ENCODE measurements at places on chromosomes 6 and 20. TPM values are rescaled to one million over a fixed set of nuclear protein-coding genes. Genes with fewer than 3 reads are reported as not detected.

The GPR6 gene
- total RNA-seq: not detected

The RAET1G gene
- total RNA-seq: 0.43 TPM

The PI16 gene
- 41.7 TPM for total RNA-seq

The FOXS1 gene
- 3.8 TPM for total RNA-seq

The MYLIP gene
- 23.7 TPM for total RNA-seq

GRCh38 chr6:24927277-24927955 is 8.3 kb downstream of the RIPOR2 start:
- DNase-seq: no peak

DNA sequence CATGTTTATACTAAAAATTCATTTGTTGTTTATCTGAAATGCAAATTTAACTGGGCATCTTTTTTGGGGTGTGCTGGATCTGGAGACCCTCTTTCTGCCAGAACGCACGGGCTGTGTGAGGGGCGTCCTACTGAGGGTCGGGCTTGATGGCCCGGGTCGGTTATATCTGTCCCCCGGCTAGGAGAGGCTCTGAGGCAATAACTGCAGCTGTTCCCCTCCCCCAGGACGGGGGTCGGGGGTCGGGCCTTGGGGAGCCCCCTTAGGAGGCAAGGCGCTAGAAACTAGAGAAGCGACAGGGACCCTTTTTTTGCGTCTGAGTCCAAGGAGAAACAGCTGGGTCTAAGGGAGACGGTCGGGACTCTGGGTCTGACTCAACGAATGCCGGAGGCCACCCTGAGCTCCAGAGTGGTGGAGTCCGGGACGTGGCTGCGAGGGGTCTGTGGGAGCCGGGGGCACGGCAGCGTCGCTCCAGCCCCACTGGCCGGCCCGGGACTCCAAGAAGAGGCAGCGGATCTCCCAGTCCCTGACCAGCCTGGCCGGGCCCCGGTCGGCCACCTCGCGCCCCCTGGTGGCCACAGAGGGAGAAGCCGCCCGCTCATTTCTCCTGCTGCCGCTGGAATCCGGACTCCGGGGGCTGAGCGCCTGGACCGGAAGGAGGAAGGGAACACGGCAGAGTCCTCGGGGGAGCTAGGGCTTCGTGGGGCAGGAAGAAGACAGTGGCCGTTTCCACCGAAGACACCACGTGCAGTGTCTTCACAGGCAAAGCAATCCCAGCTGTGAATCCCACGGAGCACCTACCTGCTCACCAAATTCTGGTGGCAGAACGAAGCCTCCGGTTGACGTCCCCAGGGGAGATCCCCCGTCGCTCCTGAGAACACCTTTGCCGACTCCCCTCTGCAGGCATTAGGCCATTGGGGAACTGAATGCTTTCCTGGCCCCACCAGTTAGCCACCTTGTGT is 24.0 kb upstream of the SCML4 start:
- peak; percentile 95 for DNase-seq

DNA sequence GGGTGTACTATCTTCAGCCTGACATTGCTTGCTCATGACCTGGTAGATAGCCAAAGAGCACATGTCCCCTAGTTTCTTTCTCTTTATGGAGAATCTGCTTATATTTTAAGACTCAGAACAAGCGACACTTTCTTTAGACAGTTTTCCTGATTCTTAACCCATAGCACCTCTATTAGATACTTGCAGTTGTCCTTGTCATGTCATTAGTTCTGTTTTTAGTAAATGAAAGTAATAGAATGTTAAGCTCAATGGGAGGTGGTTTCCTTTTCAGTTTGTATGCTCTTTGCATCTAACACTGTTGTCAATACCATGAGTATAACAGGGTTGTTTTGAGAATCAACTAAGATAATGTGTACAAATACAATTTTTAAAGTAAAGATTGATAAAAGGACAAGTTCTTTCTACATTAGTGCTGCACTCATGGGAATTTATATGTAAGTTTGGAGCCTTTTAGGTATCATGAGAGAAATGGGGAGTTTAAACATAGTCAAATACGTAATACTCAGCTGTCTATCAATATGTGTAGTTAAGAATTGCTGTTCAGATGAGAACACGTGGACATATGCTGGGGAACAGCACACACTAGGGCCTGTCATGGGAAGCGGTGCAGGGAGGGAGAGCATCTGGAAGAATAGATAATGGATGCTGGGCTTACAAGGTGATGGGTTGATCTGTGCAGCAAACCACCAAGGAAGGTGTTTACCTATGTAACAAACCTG is 124.3 kb downstream of the GRM1 start:
- DNase-seq: no peak

GRCh38 chr20:59120491-59120890 is 43.1 kb upstream of the ZNF831 start:
- no peak for DNase-seq

DNA sequence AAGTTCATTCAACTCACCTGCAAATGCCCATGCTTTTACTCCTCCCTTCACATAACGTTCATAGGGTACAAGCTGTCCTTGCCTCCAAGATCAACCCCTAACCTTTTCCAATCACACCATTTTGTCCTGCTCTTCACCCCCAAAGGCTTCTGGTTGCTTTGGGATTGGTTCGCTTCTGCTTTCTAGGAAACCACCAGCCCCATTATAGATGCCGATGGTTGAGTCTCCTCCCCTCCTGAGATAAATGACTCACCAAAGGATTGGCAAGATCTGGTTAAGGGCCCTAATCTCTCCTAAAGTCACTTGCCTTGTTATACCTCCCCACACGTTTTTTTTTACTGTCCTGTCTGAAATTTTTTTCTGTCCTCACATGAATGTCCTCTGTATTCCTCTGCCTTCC is 311.4 kb downstream of the HACE1 start:
- no peak for DNase-seq

- no peak for DNase-seq
These were observed 77.8 kb downstream of the BACH2 start for GRCh38 chr6:90218959-90219208.

GRCh38 chr20:17480696-17481095 is 50.5 kb downstream of the BFSP1 start:
- no peak for DNase-seq

DNA sequence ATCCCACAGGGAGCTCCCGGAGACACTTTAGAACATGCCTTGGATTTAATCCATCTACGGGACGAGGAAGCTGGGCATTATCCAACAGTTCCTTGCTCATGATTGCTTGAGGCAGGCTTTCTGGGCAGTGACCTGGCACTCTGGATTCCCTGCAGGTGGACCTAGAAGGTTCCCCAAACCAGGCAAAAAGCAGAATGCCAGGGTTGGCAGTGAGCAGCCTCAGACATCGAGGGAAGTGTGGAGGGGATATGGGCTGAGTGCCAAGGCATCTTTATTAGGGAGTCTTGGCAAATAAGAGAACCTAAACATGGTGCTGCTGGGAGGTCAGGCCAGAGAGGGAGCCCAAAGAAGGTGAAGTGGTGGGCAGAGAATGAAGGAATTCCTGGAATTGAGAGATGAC is 158.5 kb downstream of the CD83 start:
- no peak for DNase-seq

DNA sequence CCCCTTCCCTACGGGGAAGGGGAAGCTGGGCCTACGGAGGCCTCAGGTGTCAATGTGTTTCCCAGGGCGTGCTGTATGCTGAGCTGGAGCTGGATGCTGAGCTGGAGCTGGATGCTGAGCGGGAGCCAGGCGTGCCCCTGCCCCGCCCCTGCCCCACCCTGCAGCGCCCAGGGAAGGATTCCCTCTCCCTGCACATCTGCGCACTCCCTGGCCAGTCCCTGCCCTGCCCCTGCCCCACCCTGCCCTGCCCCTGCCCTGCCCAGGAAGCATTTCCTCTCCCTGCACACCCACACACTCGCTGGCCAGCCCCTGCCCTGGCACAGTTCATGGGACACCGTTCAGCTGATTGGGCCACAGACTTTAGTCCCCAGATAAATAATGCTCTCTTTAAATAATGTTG is 196.8 kb downstream of the SMOC2 start:
- no peak for DNase-seq

DNA sequence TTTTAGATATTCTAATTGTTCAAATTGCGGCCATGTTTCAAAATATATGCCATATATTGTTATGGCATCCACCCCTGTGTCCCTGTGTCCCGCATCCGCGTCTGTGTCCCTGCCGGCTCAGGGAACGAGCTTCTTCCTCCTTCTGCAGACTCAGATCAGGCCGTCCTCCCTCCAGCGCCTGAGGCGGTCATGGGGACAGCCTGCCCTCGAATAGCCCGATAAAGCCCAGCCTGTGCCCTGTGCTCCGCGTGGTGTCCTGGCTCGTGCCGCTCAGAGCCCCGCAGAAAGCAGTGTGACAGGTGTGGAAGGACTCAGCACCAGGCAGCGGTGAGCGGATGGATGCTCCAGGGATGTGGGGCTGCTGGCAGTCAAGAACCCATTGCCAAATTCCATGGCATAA is 663.4 kb upstream of the DEFB115 start:
- DNase-seq: no peak

DNA sequence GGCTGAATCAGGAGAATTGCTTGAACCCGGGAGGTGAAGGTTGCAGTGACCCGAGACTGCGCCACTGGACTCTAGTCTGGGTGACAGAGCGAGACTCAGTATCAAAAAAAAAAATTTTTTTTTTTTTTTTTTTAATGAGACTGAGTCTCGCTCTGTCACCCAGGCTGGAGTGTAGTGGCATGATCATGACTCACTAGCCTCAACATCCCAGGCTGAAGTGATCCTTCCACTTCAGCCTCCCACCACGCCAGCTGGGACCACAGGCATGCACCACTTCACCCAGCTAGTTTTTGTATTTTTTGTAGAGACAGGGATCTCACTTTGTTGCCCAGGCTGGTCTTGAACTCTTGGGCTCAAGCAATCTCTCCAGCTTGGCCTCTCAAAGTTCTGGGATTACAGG is 53.3 kb downstream of the MYO6 start:
- DNase-seq: no peak

GRCh38 chr6:132733814-132734213 is 20.0 kb upstream of the VNN1 start:
- DNase-seq: no peak

GRCh38 chr6:14950103-14950969 is 295.5 kb upstream of the JARID2 start:
- DNase-seq: no peak

- no peak for DNase-seq
These were observed 74.0 kb upstream of the SULF2 start for GRCh38 chr20:47859278-47859677.

Data from right cardiac atrium (tissue), 5 donors.